ENCODE measurements at places on chromosomes 5 and 9.

DNA sequence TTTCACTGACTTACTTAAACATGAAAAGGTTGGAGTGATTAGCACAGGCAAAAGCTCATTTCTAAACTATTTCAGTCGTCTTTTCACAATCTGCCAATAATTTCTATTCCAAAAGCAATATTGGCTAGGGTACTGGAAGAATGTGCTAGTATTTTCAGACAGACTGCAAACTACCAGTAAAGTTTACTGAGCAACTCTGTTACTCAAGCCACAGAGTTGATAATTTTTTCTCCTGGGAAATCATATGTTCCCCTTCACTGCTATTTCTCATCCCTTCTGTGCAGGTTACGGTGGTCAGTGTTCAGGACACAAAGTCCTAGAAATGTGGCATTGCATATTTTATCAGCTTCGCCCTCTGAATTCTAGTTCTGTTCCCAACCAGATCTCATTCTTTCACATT is 343.3 kb upstream of the TNC start:
- no peak for DNase-seq

GRCh38 chr9:9790216-9790872 is 822.5 kb downstream of the PTPRD start:
- DNase-seq = peak; percentile 76

- DNase-seq = no peak
Measured at GRCh38 chr5:120388016-120388781, 75.9 kb upstream of the PRR16 start.

DNA sequence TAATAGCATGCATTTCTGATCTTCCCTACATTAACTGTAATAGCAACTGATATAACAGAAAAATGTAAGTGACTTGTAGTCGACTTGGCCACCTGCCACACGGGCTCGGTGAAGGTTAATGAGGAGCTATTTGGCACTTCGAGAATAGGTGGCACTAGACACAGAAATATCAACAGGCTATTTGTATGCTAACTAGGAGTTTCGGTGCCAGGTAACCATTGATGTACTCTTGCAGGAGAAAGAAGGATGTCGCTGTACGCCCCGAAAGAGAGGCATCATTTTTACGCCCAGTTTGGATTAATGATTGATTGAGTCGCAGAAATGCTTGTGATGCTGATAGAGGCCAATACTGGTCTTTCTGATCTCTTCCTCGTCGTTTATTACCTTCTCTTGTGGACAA is 516 bp upstream of the DMRT2 start:
- DNase-seq = no peak

DNA sequence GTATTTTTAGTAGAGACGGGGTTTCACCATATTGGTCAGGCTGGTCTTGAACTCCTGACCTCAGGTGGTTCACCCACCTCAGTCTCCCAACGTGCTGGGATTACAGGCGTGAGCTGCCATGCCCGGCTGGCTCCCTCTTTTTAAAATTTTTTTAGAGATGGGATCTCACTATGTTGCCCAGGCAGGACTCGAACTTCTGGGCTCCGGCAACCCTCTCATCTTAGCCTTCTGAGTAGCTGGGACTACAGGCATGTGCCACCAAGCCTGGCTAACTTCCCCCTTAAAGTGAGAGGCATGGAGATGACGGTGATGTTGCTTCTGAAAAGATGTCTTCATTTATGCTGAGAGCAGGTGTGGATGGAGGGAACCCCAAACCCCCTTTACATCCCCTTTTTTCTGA is 43.7 kb upstream of the PWWP2A start:
- no peak for DNase-seq

- DNase-seq = no peak
Measured at GRCh38 chr5:120140501-120140900, 323.6 kb upstream of the PRR16 start.

- DNase-seq = no peak
Measured at GRCh38 chr9:134847752-134848432, 32.7 kb upstream of the FCN2 start.

Data from NCI-H1436 treated with DMSO at 0.1 percent for 48 hours (cell line).